ENCODE measurements at places on chromosomes 1 and 21.

GRCh38 chr1:22591576-22591975 lies 28.3 kb downstream of the EPHA8 start:
- DNase-seq, result no peak

DNA sequence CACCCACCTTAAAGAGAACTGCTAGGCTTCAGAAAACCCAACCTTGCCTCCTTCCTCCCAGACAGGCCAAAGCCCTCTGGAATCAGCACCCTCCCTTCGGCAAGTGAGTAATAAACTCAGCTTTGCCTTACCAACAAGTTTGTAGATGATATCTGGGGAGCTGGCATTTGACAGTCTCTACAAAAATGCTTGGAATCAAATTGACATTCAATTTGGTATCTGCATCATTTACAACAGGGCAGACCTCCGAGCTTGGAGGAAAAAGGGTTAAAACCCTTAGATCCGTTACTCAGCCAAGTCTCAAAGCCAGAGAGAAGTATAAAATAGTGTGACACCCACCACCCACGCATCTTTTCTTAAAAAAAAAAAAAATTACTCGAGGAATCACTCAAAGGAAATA lies 149.3 kb upstream of the EDN2 start:
- DNase-seq, result no peak

DNA sequence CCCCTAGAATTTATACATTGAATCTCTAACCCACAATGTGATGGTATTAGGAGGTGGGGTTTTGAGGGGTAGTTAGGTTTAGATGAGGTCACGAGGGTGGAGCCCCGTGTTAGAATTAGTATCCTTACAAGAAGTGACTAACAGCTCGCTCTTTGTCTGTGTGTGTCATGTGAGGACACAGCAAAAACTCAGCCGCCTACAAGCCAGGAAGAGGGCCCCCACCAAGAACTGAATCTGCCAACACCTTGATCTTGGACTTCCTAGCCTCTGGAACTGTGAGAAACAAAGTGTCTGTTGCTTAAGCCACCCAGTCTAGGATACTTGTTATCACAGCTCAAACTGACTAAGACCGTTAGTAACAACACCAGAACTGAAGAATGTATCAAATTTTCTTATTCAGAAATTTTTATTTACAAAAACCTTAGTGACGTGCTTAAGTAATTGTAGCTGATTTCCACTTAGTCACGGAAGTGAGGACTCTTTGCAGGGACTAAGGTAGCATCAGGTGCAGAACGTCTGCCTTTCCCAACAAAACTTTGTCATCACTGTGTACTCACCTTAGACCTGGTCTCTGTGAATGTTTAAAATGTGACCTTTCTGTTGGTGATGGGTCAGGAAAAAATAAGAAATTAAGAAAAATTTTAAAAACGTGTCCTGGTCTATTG lies 24.5 kb upstream of the LRRC8C start:
- DNase-seq, result no peak

- DNase-seq, result no peak
Measured at GRCh38 chr1:60599574-60599973, 482.8 kb upstream of the NFIA start.

DNA sequence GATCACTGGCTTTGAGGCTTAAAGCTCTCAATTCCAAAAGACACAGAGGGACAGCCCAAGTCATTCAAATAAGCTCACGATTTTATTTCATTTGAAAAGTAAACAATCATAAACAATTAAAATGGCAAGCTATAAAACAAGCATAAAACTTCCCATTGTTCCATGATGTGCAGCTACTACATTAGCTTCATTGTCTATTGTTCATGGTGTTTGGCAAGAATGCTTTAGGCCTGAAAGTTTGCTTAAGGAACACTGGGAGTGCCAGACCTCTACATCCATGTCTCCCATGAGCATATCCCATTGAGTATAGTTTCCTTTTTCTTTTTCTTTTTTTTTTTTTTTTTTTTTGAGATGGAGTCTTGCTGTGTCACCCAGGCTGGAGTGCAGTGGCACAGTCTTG lies 286.1 kb upstream of the ESRRG start:
- no peak for DNase-seq

DNA sequence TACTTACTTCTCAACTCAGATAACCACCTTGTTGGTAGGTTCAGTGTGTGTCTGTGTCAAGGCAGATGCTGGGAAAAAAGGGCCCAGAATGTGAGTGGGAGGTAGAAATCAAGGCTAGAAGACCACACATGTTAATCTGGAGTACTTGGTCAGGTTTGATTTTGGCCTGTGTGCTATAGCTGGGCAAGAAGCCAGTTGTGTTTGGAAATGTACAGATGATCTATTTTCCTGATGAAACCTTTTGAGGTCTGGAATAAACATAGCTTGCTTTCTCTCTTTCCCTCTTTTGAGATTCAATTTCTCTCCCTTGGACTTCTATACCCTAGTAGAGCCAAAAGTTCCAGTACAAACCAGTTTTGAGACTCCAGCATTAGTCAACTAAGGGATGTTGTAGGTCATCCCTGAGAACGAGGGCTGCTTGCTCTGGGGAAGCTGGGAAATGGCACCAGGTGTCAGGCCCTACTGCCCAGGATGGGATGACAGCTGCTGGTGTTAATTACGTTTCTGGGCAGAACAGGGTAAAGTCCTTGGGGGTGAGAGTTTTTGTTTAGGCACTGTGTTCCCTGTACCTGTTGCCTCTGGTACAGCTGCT lies 15.8 kb downstream of the MAPKAPK2 start:
- DNase-seq, result no peak

- no peak for DNase-seq
Measured at GRCh38 chr1:41822866-41823265, 95.9 kb downstream of the HIVEP3 start.

DNA sequence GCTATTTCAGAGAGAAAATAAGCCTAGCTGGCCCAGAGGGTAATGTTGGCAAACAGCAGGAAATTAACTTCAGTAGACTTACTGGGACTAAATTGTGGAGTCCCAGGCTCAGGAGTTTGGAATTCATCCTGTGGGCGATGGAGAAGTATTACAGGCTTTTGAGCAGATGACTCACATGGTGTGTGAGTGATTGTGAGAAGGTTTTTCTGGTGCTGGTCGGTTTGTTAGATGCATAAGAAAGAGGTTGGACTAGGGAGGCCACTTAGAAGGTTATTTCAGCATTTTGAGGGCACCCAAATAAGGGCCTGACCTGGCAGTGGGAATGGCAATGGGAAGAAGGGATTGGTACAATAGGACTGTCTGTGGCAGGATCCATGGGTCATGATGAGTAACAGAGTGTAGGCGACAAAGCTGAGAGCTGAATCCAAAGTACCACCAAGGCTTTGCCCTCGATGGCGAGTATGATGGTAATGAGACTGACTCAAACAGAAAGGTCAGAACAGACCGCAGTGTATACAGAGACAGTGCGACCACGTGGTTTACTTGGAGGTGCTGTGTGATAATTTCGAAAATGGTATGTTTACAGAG lies 69.2 kb upstream of the KIF26B start:
- no peak for DNase-seq

DNA sequence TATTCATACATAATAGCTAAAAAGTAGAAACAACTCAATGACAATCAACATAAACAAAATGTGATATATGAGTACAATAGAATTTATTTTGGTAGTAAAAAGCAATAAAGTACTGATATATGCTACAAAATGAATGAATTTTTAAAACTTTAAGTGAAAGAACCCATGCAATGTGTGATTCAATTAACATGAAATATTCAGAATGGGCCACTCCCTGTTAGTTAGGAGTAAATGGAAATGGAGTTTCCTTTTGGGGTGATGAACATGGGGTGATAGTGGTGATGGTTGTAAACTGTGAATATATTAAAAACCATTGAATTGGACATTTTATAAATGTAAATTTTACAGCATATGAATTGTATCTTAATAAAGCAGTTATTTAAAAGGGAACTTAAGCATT lies 366.7 kb upstream of the SGIP1 start:
- DNase-seq, result no peak

DNA sequence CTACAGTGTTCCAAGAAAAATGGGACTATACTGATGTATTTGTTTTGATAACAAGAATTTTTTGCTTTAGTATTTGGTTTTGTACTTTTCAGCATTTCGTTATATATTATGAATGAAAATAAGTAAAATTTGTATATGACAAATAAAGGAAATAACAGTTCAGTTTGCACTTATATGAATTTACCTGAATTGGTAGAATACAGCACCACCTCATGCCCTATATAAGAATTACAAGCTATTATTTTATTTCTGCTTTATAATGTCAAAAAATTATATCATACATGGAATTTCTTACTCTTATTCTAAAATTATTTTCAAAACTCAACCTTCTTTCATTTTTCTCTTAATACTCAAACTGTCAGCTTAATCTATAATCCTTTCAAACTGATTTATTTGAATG lies 14.6 kb downstream of the EFCAB7 start:
- DNase-seq, result no peak

DNA sequence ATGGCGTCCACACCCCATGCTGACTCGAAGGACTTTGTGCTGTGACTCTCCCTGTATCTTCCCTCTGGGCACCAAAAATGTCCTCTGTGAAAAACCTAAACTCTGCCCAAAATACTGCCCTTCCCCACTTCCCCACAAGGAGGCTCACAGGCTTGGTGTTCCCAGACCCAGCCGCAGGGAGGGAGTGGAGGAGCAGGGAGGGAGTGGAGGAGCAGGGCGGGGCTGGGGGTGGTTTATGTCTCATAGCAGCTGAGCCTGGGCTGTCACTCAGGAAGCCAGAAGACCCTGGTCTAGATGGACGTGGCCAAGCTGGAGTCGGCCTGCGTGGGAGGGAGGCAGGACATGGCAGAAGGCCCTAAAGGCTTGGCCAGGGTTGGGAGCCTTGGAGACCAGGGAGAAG lies 461.7 kb downstream of the PTPRU start:
- DNase-seq, result no peak

GRCh38 chr1:174296309-174296708 lies 137.0 kb downstream of the RABGAP1L start:
- no peak for DNase-seq

DNA sequence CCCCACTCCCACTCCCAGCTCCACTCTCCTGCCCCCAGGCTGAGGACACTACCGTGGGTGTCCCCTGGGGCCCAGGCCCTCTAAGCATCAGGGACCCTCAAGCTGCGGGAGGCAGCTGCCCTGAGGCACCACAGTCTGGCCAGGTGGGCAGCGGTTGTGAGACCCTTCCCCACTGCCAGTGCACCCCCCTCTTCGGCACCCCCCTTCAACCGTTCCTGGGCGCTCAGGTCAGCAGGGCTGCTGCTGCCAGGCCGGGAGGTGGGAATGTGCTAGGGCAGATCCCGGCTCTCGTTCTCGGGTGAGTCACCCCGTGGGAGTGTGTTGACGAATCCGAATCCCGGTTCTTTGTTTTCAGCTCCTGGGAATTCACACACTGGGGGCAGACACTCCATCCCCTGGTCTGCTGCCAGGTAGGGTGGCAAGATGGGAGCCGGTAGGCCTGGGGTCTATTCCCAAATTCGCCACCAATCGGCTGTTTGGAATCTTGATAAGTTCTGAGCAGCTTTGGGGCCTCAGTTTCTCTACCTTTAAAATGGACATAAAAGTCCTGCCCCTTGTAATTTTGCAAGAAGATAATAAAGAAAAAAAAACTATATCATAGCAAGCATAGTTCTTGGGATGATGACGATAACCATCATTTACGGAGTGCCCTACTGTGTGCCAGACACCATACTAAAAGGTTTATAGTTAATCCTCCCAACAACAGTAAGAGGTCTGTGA lies 28.5 kb upstream of the CASZ1 start:
- no peak for DNase-seq

- DNase-seq, result no peak
Measured at GRCh38 chr1:179440971-179441370, 75.2 kb downstream of the AXDND1 start.

DNA sequence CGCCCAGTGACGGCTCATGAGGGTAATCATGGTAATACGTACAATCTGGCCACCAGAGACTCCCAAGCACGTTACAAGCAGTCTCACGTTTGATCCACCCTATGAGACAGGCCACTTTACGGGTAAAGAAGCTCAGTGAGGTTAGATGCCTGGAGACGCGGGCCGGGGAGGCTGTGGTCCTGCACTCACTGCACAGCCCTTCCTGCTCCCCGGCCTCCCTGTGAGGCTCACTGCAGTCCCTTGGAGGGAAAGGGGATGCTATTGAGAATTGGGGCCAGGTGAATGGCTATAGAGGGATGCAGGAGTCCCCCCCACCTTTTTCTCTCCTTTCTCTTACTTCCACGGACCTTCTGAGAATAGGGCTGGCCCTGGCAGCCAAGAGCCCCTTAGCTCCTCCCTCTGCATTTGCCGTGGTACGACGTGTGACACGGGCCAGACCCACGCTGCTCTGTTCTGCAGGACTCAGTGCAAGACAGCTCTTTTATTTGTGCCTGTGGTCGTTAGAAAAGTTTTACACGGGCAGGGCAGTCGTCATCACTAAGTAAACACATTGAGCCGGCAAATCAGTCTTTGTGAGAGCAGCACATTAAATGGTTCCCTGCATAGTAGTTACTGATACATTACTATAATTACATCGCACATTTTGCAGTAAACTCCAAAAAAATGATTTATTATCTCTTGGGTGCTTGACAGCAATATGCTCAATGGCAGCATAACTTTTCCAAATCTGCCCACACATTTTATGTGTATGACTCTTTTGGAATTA lies 18.8 kb downstream of the KIF26B start:
- no peak for DNase-seq

- no peak for DNase-seq
Measured at GRCh38 chr1:101004061-101004460, 21.5 kb downstream of the DPH5 start.

- DNase-seq, result no peak
Measured at GRCh38 chr1:74531796-74532195, 19.4 kb upstream of the LRRC53 start.

DNA sequence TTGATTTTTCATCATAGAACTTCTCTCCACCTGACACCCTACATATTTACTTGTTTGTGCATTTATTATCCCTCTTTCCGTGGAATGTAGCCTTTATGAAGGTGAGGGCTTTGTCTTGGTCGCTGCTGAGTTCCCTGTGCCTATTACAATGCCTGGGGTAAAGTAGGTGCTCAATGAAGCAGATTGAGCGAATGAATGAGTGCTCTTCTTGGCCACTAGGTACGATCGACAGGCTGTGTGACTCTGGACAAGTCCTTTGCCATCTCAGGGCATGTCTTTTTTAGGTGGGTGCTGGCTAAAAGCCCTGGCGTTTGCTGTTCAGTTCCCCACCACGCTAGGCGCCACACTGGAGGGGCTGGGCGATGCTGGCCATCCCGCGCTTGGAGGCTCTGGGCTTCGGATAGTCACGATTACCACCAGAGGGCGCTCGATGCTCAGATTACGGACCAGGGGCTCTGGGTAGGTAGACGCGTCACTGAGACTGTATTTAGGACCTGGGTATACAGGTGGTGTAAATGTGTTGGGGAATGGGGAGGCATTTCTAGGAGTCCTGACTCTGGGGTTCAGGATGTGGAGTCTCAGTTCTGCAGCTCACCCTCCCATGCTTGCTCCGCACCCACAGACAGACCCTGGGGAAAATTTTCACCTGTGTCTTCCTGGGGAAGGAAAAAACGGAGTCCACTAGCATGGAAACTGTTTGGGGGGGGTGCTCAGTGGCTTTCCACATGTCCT lies 71.0 kb upstream of the CSF3R start:
- DNase-seq, result peak; percentile 50

All from GM19239 (cell line).